IPS DF 6.9 (cell line): ENCODE measurements at places on chromosomes 3 and 15.

DNA sequence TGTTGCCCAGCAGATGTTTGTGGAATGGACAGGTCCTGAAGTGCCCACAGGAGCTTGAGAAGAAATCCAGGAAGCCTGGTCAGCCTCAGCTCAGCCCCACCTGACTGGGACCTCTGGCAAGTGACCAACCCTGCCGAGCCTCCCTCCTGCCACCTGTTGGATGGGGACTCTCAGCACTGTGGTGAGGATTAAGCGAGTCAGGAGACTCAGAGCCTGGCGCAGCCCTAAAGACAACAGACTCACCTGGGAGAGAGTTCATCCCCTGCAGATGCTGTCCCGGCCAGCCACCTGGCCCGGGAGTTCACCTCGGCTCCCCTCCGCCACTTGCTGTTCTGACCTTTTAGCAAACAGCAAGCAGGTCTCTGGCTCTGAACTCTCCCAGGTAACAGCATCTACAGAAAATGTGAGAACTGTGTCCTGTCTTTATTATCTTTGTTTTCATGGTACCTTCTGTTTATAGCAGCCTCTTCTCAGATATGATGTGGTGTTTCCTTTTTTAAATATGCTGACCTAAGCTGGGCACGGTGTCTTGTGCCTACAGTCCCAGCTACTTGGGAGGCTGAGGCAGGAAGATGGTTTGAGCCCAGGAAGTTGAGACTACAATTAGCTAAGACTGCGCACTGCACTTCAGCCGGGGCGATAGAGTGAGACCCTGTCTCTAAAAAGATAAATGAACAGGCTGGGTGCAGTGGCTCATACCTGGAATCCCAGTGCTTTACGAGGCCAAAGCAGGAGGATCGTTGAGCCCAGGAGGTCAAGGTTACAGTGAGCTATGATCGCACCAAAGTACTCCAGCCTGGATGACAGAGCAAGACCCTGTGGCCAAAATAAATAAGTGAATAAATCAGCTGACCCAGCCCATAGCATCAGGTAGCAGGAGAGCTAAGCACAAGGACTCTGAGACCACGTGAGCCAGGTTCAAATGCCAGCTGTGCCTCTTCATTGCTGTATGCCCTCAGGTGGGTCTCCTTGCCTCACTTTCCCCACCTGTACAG lies 32.4 kb upstream of the SLC6A6 start:
- DNase-seq: peak; percentile 61

GRCh38 chr3:159030138-159030670 lies 228.3 kb downstream of the MFSD1 start:
- no peak for DNase-seq

- no peak for DNase-seq
Observed at GRCh38 chr3:194607592-194608389, 25.4 kb downstream of the TMEM44 start.

GRCh38 chr3:161230621-161231171 lies 9.6 kb downstream of the NMD3 start:
- no peak for DNase-seq

GRCh38 chr3:105798381-105798934 lies 70.4 kb downstream of the CBLB start:
- DNase-seq: no peak

- DNase-seq: no peak
Observed at GRCh38 chr3:69110941-69111546, 11.4 kb downstream of the LMOD3 start.

GRCh38 chr15:94252906-94253491 lies 21.6 kb downstream of the MCTP2 start:
- no peak for DNase-seq

DNA sequence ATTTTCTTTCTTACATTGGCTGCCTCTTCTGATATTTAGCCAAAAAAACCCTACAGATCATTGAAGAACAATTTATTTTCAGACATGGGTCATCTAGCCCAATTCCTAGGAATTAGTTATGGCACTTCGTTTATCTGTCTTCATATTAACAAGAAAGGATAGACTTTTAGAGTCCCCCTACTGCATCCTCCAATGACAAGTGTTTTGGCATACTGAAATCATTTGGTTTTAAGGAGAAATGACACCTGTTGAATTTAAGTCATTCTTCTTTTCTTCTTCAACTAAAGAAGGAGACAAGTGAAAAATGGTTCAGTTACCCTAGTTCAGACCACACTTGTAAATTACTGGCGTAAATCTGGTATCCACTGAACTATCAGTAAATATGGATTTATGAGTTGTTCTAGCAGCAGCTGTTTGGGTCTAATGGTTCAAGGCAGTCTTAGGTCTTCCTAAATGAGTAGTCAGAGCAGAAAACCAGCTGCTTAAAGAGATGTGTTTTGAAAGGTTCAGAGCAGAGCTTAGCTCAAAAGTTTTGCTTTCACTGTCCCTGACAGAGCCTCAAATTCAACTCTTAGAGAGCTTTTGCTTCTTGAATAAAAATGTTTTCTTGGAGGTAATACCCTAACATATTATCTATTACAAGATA lies 5.6 kb downstream of the VGLL3 start:
- no peak for DNase-seq

GRCh38 chr3:63964681-63965485 lies 52.7 kb upstream of the SCAANT1 start:
- no peak for DNase-seq

- DNase-seq: no peak
Observed at GRCh38 chr3:17069754-17070153, 185.0 kb downstream of the PLCL2 start.

DNA sequence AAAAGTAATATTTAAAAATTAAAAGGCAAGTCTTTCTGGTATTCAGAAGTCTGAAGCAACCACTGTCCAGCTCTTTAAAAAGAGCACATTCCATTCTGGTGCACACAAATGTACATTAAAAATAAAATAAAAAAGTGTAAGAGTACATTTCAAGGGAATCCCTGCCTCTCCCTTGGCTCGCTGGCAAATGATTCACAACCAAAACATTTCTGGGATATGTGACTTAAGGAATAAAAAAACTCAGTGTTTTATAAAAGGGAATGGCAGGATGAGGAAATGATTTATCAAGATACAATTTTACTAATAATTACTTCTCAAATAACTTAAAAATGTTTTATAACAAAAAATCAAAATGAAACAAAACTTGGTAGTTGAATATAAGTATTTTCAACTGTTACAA lies 23.8 kb upstream of the ANXA2 start:
- no peak for DNase-seq

DNA sequence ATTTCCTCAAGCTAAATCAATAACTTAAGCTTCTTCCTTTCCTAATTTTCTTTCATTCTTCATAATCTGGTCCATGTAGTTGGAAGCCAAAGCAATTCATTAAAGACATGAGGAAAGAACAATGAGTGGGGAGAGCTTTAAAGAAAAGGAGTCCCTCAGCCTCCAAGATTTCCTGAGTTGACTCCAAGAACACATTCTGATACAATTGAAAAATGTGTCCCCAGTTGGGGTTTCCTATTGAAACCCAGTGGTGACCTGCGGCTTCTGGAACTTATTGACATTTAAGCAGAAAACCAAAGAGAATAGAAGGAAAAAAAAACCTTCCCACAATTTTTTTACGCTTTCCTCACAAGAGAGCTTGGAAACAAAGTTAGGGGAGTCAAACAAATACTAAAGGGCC lies 37.0 kb downstream of the ATP8B4 start:
- DNase-seq: no peak

GRCh38 chr3:30035935-30036567 lies 570.4 kb upstream of the TGFBR2 start:
- no peak for DNase-seq

- DNase-seq: no peak
Observed at GRCh38 chr3:120749843-120750242, 7.3 kb downstream of the GTF2E1 start.

DNA sequence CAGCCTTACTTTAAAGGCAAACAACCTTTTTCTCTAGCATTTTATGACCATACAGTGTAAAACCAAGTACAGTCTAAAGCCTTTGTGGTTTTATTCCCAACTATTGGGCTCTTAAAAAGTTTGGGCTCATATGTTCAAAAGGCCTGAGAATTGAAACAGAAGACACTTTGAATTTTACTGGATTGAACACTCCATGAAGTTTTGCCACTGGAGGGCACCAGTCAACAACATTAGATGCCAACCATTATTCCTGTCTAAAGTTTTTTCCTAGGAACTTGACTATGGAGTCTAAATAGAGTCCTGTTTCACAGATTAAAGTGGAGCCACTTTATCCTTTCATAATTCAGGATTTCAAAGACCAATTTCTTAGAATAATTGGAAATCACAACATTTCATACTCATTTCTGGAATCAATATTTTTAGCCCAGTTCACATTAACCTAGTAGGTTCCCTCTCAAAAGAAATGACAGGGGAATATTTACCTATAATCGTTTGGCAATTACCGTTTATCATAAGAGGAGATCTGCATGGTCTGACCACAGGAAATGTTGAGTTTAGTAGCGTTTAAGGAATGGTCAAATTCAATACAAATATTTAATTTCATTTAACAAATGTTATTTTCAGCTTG lies 244.1 kb upstream of the PDZRN3 start:
- no peak for DNase-seq

GRCh38 chr3:192262001-192262400 lies 465.3 kb downstream of the FGF12 start:
- DNase-seq: no peak
